ENCODE measurements at places on chromosomes 2 and 18. TPM values are rescaled to one million over a fixed set of nuclear protein-coding genes. Genes with fewer than 3 reads are reported as not detected.

SERPINB7 gene
- total RNA-seq = 10.0 TPM

EPB41L5 gene
- total RNA-seq = 3.4 TPM

CHRND gene
- total RNA-seq = not detected

TMEM163 gene
- total RNA-seq = 10.7 TPM

ERFE gene
- 0.10 TPM for total RNA-seq

LAMA3 gene
- 2.9 TPM for total RNA-seq

SPP2 gene
- not detected for total RNA-seq

PSTPIP2 gene
- 0.68 TPM for total RNA-seq

NFATC1 gene
- not detected for total RNA-seq

ZNF521 gene
- 7.6 TPM for total RNA-seq

LONRF2 gene
- 0.84 TPM for total RNA-seq

NDUFAF7 gene
- 23.9 TPM for total RNA-seq

LBH gene
- 6.4 TPM for total RNA-seq

VWC2L gene
- total RNA-seq = not detected

PRKAG3 gene
- total RNA-seq = not detected

TRIB2 gene
- total RNA-seq = 150 TPM

ANKRD62 gene
- total RNA-seq = not detected
